Heart right ventricle (tissue), 16 donors: ENCODE measurements at places on chromosomes 12 and 14.

DNA sequence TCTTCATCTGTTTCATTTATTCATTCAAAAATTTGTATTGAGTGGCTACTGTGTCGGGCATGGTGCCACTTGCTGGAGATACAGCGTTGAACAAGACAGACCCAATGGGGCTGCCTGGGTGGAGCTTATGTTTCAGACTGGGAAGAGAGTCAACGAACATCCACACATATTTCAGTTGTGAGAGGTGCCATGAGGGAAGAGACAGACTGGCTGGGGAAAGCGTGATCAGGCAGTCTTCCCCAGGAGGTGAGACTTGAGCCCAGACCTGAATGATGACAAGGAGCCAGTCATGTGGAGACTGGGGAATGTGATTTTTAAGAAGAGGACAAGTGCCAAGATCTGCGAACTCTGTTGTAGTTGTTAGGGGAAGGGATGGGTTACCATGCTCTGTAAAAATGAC, 12.2 kb downstream of the BICD1 start:
- DNase-seq: no peak

- no peak for DNase-seq
Measured at GRCh38 chr14:100826391-100827100, 628 bp downstream of the MEG3 start.

DNA sequence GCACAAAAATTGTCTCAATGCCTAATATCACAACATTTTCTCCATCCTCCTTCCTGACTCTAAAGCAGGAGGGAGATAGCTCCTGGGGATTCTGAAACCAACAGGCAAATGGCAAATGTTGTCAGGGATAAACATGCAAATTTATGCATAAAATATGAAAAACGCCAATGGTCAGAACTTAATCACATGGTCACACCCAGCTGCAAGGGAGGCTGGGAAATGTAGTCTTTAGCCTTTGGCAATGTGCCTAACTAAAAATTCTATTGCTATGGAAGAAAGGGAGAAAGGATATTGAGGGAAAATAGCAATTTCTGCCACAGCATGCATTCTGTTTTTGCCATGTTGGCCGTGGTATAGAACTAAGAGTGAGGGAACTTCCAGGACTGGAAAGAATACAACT, 11.7 kb upstream of the OASL start:
- no peak for DNase-seq

- DNase-seq: peak; percentile 73
Measured at GRCh38 chr12:53051058-53051880, 1.4 kb downstream of the TNS2 start.

- DNase-seq: no peak
Measured at GRCh38 chr14:74562515-74563232, 49.4 kb downstream of the LTBP2 start.

DNA sequence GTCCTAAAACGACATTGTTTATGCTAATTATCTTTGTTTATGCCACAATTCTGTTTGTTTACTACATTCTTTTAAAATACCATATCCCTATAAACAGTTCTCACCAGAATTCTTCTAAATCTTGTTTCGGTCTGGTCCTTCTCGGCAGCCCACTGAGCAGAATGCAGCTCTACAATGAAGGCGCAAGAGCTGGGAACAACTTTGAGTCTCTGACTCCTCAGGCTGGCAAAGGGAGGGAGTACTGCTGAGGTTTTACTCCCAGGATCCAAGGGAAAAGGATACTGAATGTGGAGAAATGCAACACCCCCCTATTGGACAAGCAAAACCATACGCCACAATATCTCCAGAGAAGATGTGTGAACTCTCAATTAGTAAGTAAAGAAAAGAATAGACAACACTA, 5.4 kb downstream of the SOX5 start:
- no peak for DNase-seq

DNA sequence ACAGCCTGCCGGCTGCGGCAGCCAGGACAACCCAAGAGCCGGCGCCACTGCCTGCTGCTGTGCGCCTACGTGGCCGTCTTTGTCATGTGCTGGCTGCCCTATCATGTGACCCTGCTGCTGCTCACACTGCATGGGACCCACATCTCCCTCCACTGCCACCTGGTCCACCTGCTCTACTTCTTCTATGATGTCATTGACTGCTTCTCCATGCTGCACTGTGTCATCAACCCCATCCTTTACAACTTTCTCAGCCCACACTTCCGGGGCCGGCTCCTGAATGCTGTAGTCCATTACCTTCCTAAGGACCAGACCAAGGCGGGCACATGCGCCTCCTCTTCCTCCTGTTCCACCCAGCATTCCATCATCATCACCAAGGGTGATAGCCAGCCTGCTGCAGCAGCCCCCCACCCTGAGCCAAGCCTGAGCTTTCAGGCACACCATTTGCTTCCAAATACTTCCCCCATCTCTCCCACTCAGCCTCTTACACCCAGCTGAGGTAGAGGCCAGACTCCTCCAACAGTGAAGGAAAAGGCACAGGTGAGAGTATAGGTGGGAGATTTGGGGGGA, 10.3 kb downstream of the ZBTB39 start:
- DNase-seq: no peak

DNA sequence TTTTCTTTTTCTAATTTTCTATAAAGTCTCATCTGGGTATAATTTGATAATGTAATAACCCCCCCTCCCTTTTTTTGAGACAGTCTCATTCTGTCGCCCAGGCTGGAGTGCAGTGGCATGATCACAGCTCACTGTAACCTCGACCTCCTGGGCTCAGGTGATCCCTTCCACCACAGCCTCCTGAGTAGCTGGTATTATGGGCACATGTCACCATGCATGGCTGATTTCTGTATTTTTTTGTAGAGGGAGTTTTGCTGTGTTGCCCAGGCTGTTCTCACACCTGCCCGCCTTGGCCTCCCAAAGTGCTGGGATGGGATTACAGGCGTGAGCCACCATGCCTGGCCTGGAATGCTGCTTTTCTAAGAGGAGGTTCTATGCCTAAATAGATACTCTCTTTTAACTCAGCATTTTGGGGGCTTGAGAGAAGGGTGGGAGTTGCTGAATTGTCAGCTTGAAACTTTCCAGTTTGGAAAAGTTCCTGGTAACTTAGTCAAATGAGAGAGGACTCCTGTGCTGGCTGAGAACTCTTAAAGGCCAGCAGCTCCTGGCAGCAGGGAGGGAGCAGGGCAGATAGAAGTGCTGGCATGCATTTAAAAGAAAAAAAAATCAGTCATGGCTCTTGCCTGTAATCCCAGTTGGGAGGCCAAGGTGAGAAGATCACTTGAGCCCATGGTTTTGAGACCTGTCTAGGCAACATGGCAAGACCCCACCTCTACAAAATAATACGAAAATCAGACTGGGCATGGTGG, 13.0 kb downstream of the NUDT4 start:
- no peak for DNase-seq

DNA sequence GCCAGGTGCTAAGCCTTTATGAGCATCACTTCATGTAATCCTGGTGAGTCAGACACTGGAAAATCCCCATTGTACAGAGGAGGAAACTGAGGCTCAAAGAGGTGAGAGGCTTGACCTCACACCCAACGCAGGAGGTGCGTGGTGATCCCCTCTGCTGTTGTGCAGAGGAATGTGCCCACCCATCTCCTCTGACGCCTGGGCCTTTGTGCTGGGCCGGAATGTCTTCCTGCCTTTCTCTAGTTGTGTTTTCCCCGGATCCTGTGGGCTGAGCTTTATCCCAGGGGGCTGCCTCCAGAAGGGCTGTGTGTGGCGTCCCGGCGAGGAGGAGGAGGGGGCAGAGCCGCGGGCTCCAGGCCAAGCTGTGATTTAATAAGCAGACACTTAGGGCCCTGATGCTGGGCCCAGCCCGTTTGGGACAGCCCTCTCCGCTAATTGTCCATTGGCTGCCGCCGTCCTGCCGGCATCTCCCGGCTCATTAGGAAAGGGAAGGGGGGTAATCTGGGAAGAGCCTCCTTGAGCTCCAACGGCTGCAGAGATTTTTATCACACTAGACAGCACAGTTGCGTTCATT, 653.6 kb downstream of the MED13L start:
- peak; percentile 87 for DNase-seq

- DNase-seq: no peak
Measured at GRCh38 chr14:100424504-100425428, 101.6 kb downstream of the SLC25A47 start.

DNA sequence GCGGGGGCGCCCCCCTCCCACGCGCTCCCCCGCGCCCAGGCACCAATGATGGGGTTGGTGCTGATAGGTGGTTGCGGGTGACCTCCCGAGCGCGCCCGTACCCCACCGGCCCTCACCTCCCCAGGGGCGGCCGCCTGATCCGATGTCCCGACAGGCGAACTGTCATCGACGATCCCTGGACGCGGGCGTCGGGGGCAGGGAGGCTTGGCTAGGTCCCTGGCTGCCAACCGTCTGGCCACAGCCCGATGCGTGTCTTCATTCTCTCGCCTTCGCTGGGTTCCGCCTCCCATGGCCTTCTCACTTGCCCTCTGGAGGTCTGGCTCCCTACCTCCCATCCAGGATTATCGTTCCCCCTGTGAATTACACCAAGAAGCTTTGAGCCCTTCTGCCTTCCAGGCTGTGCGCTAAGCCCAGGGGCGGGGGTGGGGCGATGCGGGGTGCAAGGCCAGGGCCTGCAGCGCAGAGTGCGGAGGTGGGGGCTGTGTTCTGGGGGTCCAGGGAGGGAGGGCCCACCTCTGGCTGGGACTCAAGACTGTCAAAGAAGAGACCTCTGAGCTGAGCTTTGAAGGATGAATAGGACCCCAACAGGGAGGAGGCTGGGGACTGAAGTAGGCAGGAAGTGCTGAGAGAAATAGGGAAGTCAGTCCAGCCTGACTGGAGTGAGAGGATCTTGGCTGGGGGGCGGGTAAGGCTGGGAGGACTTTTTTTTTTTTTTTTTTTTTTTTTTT, 7.7 kb upstream of the RACGAP1 start:
- DNase-seq: no peak

- DNase-seq: no peak
Measured at GRCh38 chr12:90062799-90063198, 354.2 kb upstream of the ATP2B1 start.

DNA sequence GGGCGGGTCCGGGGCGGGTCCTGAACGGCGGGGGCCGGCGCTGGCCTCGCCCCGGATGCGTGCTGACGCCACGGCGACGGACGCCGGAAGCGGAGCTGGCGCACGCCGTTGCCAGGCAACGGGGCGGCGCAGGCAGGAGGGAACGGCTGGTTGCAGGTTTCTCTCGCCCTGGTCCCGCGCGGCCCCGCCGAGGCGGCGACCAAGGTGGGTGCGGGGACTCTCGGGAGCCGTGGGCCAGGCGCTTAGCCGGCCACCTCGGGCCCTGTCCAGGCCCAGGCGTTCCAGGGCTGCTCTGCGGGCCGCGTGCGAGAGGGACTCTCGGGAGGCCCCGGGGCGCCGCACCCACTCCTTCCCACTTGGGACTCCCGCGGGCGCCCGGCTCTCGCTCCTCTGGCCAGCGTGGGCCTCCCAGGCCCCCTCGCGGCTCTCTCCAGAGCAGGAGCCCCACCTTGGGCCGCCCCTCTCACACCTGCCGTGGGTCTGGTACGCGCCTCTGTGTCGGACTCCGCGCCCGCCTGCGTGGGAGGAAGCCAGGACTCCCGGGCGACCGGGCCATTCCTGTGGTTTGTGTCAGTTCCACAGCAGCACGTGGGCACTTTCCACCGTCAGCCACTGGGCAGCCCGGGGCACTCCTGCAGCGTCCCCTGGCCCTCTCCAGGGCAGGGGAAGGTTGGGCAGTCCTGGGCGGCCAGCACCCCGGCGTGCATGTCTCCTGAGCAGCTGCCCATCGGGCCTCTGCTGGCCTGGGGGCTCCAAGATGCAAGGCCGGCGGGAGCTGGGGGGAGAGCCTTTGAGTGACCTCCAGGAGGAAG, at the start of gene CLBA1:
Gene CLBA1, plus strand, starts transcription at position 114 of the 812 bp plus-strand sequence. Its CDS starts 644 bp downstream, at position 758.
- DNase-seq: peak; percentile 92

DNA sequence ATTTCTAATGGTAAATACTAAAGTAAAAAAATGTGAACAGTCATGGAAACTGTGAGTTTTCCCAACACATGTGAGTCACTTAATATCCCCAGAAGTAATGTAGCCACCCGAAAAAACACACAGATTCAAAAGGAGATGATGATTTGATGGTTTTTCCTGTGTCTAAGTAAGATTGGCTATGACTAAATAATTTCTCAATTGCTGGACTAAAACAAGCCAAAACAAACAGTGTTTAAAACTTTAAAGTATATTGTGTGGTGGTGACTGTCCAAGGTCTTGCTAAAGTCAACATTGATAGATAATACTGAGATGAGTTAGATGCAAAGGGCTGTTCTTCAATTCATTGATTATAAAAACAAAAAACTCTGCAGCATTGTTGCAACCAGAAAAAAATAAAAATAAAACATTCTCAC, 89.6 kb upstream of the SOX5 start:
- no peak for DNase-seq

DNA sequence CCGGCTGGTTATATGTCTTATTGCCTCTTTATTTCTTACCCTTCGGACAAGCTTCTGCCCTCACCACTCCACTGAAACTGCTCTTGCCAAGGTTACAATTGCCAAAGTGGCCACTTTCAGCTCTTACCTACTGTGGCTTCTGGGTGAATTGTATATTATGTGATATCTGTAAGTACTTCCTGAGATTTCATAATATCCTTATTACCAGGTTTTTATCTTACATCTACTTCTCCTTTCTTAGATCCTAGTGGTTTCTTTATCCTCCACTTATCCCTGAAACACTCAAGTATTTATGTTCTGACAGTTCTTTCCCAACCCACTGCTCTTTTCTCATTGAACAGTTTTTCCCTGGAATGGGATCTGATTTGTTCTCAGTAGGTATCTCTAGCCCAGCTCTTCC, 10.5 kb downstream of the CELA1 start:
- DNase-seq: no peak

GRCh38 chr12:89411234-89411633, 58.9 kb upstream of the DUSP6 start:
- no peak for DNase-seq

DNA sequence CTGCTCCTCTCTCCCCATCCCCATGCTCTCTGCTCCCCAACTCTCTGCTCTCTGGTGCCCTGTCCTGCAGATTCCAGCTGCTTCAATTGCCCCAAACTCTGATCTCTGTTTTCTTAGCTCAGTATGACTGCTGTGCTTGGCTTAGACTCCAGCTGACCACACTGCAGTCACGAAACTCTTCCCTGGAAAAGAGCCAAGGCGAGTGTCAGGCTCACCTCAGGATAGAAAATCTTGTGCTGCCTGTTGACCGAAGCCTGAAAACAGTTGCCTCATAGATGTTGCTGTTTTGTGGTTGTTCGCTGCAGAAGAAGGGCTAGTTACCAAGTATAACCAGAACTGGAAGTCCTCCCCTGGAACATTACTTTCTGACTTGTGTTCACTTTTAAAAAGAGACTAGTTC, 6.7 kb upstream of the STON2 start:
- DNase-seq: no peak

- no peak for DNase-seq
Measured at GRCh38 chr14:38710881-38711280, 392.2 kb downstream of the SEC23A start.

- peak; percentile 42 for DNase-seq
Measured at GRCh38 chr14:59274991-59275391, 86.5 kb downstream of the DAAM1 start.

- peak; percentile 74 for DNase-seq
Measured at GRCh38 chr12:2783936-2784600, 10.7 kb upstream of the FKBP4 start.

DNA sequence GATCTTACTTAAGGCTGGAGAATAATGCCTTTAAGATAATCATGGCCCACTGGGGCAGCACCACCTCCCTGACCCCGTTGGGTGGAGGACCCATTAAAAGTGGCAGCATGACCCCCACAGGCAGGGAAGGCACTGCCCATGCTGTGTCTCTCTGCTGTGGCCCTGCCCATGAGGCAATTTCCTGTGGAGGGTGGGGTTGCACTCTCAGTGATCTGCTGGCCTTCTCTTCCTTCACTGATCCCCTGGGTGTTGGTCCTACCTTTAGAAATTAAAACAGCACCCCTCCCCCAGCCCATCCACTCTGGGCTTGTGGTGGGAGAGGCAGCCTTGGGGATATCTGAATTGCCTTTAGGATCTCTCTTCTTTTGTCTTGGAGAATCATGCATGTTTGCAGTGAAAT, 17.3 kb downstream of the KLRK1 start:
- DNase-seq: peak; percentile 33
